ENCODE measurements at places on chromosomes 2 and 18.
A peak's percentile ranks its signal among the peaks of the same experiment; 100 is the strongest.

DNA sequence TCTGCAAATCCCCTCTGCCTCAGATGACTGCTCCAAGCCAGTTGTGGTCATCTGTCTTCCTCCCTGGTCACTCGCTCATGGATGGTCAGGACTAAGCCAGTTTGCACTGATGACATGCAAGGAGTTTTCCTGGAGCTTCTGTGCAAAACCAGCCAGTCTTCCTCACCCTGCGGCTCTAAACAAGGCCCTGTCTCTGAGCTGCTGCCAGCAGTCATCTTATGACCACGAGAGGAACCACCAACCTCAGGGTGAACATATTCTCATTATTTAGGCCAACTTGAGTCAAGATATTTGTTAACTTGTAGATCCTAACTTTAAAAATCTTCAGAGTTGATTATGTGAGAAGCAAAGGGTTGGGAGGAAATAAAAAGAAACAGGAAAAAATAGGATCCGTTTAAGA, 119.9 kb upstream of the CAB39 start:
- DNase-seq: no peak

- no peak for DNase-seq
These were observed 34.9 kb downstream of the CCDC88A start for GRCh38 chr2:55384786-55385185.

- no peak for DNase-seq
These were observed 136.3 kb downstream of the RPIA start for GRCh38 chr2:88827821-88828220.

GRCh38 chr2:157043786-157044185, 213.7 kb upstream of the GALNT5 start:
- DNase-seq: no peak

DNA sequence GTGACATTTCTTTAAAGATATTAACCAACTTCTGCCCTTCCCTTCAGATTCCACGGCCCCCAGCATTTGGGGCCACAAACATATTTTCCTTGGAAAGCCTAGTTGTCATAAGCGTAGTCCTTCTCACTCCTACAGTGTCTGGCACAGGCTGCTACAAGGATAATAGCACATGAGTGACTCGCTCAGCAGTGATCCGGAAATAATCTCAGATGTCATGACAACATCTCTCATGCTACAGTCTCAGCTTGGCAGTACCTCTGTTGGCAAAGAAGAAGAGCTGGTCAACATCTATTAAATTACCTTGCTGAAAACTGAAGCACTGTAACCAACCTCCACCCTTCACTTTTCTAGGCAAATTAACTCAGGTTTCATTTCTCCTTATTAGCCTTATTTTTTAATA, 351.7 kb downstream of the RAD51AP2 start:
- DNase-seq: no peak

DNA sequence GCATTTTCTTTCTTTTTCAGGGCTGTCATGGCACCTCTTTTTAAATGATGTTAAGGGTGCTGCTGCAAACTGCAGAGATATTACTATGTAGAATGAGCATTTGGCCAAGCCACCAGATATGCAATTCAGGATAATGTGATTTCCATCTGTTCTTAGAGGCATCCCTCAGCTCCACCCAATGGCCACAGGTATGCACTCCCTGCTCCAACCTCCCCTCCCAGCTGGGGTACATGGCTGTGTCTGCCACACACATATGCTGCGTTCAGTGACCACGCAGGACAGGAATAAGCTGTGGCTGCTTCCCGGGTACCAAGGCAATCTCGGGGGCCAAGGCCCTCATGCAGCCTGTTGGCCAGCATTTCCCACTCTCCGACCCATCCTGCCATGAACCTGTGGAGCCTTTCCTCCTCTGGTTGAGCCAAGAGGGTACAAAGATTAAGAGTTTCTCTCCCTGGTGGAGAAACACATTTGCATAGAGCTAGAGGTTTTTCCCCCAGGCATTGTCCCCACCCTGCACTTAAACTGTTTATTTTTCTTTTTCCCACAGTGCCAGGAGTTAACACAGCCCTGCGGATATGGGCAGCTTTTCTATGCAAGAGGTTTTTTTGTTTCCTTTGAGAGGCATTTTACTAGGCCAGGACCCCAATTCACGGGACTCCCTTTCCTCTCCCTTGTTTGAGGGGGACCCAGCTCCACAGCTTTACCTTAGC, 147.0 kb downstream of the GCA start:
- no peak for DNase-seq

DNA sequence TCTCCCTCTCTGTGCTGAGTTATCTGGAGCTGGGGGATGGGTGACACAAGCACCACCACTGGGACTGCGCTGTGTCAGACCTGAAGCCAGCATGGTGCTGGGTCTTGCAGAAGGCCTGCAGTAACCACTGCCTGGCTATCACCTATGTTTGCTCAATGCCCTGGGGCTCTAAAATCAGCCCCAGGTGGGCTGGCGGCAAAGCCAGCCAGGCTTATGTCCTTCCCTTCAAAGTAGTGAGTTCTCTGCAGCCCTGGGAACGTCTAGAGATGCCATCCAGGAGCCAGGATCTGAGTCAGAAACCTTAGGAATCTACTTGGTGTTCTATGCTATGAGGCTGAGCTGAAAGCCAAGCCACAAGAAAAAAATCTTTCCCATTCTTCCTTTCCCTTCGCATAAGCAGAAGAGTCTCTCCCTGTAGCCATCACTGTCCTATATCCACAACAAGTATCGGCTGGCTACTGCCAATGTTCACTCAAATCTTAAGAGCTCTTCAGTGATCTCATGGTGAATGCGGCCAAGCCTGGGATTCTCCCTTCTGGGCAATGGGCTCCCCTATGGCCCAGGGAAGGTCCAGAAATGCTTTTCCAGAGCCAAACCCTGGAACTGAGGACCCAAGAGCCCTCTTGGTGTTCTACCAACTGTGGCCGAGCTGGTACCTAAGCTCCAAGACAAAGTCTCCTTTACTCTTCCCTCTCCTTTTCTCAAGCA, 248.7 kb downstream of the ZNF385B start:
- no peak for DNase-seq

GRCh38 chr18:32669549-32670165, 103.2 kb downstream of the KLHL14 start:
- no peak for DNase-seq

DNA sequence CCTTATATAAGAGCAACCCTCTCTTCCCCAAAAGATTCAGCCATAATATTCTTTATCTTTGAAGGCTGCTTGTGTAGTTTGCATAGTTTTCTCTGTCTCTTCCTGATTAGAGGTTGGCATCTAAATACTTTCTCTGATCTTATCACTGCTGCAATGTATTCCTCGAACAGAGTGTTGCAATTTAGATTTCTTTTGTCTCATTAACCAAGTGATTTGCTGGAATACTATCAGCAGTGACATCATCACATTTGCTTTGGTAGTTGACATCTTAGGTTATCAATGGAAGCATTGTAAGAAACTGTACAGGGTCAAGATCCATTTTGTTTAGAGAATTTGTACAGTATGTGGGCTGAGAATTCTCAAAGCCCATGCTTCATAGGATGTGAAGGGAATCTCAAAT, 72.0 kb upstream of the NEUROD1 start:
- DNase-seq: no peak

- no peak for DNase-seq
These were observed 1130.0 kb downstream of the RPIA start for GRCh38 chr2:89821455-89821945.

- no peak for DNase-seq
These were observed 91.1 kb upstream of the FZD7 start for GRCh38 chr2:201942531-201942930.

DNA sequence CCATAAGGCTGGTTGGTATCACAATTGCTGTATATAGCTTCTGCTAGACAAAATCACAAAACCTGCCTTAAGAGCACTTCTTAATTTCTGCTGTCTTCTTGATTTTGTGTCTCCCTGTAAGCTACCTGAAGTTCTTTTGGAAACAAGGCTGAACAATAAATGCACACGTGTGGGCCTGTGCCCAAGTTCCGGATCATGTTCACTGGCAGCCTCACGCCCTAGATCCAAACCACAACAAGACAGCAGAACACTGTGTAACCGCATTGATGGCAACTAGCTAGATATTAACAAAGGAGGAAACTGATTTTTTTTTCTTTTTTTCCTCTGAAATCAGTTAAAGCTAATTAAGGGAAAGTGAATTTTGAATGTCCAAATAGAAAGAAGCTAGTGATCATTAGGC, 81.5 kb upstream of the LYPD6B start:
- DNase-seq: no peak

DNA sequence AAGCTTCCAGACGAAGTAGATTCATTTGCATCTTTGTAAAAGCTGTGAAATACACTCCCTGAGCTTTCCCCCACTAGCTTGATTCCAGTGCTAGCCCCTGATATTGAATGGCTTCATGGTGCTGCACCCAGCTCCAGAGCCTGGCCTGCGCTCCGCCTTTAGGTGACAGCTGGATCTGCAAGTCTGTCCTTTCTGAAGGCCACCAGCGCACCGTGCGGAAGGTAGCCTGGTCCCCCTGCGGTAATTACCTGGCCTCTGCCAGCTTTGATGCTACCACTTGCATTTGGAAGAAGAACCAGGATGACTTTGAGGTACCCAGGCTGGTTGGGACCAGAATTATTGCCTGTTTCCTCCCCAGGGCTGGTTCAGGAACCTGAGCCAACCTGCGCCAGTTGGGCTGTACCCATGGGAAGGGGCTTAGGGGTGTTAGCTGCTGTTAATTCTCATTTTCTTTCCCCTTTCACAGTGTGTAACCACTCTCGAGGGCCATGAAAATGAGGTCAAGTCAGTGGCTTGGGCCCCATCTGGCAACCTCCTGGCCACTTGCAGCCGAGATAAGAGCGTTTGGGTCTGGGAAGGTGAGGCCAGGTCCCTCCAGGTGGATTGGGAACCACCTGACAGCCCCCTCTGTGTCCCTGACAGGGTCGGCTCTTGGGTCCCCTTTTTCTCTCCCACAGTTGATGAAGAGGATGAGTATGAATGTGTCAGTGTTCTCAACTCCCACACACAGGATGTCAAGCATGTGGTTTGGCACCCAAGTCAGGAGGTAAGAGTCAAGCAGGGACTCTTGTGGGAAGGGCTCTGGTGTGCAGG, 1.3 kb downstream of the CIAO1 start:
- DNase-seq: peak; percentile 13

DNA sequence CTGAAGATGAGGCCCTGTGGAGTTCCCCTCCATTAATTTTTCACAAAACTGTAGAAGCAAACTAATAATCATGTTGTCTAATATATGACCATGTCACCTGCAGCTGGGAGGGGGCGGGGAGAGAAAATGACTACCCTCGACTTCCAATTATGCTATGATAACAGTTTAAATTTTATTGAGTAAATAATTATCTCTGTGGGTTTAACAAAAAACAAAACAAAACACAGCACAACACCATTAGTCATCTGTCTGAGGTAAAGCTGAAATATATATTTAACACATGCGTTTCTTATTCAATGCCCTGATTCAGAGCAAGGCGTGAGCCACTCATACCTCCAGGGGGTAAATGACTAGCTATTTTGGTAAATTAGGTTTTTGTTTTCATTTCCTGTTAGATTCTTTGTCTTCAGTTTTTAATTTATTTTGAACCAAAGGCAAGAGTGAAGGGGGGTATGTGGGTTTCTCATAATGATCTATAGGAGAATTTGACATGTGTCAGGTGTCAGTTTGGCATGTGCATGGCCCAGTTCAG, 77.4 kb upstream of the ZCCHC2 start:
- no peak for DNase-seq

GRCh38 chr2:45778720-45779171, 127.3 kb downstream of the PRKCE start:
- DNase-seq: peak; percentile 33

GRCh38 chr2:216448829-216449228, 36.5 kb downstream of the SMARCAL1 start:
- DNase-seq: no peak

DNA sequence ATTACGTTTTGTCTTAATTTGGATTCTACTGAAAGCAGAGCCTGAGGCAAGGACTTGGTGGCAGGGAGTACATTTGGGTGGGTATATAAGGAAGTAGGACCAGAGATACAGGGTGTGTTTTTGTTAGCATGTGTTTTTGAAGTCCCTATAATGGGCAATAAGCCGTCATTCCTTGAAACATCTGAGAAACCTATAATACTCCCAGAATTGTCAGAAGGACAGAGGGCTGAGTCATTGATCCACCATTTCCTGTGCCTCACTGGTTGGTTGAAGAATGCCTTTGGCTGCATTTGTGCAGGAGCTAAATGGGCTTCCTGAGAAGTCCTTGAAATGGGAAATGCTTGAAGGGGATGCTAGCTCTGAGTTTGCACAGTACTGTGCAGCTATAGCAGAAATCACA, 281.8 kb upstream of the ZEB2 start:
- no peak for DNase-seq
